ENCODE measurements at places on chromosomes 4 and X.

- DNase-seq: peak; percentile 17
These were observed 692.6 kb downstream of the RAB28 start for GRCh38 chr4:12791536-12791935.

- DNase-seq: no peak
These were observed 3.1 kb upstream of the SFRP2 start for GRCh38 chr4:153791746-153792617.

DNA sequence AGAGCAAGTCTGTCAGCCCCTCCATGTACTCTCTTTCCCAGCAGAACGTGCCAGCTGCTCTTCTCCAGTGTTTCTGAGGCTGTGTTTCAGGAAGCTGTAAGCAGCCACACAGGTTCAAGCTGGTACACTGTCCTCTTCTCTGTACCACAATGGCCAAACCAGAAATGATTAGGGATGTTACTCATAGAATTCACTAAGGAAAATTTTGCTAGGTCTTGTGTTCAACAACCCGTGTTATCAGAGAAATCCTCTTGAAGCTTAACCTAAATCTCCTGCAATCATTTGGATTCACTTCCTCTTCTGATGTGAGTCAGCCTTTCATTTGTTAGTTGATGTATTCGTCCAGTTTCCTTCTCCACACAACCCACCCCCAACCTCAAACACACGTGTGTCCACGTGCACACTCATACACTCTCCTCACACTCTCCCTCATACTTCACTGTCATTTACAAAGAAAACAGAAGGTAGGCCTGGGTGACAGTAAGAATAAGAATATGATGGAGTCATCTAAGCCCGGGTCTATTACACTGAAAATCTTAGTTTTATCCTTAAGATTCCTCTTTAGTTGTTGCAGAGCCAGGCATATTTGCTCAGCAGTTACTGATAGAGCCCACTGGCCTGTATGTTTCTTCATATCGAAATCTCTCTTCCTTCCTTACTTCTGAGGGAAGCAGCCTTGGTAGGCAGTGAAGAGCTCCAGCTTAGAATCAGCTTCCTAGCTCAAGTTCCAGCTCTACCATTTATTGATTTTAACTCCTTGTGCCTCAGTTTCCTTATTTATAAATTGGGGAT is 63.4 kb downstream of the DCUN1D4 start:
- no peak for DNase-seq

DNA sequence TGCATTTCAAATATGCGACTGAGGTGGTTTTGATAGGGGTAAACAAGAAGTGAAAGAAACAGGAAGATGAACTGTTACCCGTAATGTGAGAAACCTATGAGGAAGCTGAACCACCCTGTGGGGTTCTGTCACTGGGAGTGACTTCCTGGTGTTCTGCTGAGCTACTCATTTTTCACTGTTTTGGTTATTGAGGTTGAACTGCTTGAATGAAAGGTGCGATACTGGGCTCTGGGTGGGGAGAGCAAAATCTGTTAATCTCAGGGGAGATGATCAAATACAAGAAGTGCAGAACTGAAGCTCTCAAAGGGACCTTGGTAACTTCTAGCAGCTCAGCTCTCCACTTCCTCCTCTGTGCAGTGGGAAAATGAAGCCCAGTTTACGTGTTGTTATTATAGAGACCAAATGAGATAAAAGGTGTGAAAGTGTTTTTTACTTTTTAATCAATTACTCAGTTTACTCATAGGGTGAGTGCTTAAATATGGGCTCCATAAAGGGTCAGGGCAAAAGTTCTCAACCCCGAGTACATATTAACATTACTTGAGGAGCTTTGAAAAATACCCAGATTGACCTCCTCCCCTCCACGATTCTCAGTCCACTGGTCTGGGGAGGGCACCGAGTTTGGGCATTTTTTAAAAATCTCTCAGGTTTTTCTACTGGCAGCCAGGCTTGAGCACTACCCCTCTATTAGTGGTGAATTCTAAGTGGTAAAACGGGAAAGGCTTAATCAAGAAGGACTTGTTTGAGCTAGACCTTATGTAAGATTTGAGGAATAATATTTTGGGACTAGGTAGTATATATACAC is 66.7 kb downstream of the COQ2 start:
- no peak for DNase-seq

DNA sequence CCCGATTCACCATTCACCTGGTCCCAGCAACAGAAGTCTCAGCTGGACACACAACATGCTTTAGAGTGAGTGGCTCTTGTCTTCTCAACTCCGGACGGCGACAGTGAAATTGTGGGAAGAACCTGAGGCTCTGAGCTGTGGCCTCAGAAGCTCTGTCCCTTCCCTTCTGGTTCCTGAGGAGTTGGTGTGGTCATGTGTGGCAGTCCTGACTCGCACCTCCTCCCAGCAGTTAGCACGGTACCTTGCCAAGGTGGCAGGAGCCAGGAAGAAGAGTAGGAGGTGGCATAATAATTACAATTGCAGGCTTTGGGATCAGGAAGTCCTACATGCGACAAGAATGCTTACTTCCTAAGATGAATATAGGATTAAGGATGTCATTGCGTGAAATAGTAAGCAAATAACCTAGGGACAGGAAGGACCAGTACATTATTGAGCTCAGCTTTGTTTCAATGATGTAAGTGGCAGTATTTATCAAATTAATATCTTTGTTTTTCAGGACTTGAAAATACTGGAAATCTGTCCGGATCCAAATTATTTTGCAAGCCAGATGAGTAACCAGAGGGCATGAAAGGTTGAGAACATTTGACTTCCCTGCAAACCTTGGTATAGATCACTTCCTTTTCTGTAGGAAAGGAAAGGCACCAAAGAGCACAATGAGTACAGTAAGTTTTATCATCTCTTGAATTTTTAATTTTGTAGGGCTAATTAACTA is 21.1 kb downstream of the RNF4 start:
- no peak for DNase-seq

DNA sequence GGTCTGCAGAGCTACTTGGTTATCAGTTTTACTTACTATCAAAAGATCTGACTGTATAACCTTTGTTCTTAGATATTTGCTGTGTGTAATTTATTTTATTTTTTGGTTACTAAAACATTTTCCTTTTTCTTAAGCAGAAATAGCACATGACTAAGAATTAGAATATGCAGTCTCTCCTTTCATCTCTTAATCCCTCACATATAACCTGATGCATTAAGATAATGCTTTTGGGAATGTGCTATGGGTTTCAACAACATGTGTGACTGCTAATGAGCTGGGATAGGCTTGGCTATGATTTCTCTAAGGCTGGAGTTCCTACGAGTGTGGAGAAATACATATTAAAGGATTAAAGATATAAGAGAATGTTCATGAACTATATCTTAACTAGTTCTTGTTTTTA is 41.5 kb downstream of the SHROOM3 start:
- no peak for DNase-seq

GRCh38 chr4:145098675-145099037 is 545 bp downstream of the ABCE1 start:
- DNase-seq: peak; percentile 40

- no peak for DNase-seq
These were observed 5.5 kb upstream of the MXD4 start for GRCh38 chr4:2267320-2267811.

DNA sequence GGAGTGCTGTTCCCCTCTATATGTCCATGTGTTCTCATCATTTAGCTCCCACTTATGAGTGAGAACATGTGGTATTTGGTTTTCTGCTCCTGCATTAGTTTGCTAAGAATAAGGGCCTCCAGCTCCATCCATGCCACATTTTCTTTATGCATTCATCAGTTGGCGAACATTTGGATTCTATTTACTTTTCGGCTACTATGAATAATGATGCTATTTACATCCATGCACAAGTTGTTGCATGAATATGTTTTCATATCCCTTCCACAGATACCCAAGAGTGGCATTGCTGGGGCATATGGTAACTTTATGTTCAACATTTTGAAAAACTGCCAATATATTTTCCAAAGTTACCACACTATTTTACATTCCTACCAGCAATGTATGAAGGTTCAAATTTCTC is 13.8 kb upstream of the DDX53 start:
- DNase-seq: no peak

- peak; percentile 73 for DNase-seq
These were observed 22.8 kb downstream of the NDST4 start for GRCh38 chr4:115090483-115091075.

DNA sequence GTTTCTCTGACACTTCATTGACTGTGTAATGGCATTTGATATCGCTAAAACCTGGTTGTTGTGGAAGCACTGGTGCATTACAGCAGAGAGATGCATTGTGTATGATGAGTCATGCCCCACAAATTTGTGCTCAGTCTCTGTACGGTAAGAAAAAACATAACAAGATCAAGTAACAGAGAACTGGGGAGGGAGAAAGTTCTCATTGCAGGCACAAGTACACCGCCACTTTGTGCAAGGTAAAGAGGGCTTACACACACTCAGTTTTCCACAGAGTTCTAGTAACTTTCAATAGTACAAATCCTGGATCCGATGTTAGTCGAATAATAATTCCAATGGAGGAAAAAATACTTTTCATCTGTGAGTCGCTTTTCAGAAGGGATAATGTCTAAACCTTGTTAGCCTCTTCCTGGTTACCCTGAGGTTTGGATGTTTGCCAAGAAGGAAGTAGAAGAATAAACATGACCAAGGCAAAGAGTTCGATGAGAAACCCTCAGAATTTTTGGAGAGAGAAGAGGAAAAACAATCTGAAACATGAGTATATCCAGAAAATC is 512.5 kb upstream of the SLIT2 start:
- no peak for DNase-seq

DNA sequence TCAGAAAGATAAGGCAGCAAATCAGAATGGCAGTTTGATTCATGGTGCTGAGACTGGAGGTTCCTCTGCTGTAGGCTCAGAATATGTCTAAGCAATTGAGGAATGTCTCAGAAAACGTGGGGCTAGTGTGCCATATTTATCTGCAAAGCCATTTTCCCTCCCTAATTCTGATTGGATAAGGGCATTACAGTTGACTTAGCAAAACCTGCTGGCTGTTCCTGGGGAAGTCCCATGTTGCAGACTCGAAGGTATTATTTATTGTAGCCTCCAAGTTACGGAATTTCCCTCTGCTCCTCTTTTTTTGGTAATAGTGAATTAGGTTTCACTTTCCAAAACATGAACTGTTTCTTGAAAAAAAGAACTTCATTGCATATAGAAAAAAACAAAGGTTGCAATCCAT is at the start of gene CXCL10:
Gene CXCL10 (minus strand): TSS at position 109 of the 400 bp plus-strand sequence. CDS start 66 bp downstream, at position 43.
- no peak for DNase-seq

DNA sequence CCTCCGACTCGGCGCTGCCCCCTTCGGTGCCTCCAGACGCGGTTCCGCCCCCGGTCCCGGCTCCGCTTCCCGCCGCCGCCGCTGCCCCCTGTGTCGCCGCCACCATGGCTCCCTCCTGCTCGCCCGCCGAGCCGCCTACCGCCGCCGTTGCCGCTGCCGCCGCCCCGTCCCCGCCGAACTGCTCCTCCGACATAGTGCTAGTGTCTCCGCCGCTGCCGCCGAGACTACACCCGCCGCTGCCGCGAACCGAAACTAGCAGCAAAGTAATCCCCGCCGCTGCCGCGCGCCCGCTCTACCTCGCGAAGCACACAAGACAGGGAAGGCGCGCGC is 340 bp downstream of the HNRNPD start:
- DNase-seq: no peak

DNA sequence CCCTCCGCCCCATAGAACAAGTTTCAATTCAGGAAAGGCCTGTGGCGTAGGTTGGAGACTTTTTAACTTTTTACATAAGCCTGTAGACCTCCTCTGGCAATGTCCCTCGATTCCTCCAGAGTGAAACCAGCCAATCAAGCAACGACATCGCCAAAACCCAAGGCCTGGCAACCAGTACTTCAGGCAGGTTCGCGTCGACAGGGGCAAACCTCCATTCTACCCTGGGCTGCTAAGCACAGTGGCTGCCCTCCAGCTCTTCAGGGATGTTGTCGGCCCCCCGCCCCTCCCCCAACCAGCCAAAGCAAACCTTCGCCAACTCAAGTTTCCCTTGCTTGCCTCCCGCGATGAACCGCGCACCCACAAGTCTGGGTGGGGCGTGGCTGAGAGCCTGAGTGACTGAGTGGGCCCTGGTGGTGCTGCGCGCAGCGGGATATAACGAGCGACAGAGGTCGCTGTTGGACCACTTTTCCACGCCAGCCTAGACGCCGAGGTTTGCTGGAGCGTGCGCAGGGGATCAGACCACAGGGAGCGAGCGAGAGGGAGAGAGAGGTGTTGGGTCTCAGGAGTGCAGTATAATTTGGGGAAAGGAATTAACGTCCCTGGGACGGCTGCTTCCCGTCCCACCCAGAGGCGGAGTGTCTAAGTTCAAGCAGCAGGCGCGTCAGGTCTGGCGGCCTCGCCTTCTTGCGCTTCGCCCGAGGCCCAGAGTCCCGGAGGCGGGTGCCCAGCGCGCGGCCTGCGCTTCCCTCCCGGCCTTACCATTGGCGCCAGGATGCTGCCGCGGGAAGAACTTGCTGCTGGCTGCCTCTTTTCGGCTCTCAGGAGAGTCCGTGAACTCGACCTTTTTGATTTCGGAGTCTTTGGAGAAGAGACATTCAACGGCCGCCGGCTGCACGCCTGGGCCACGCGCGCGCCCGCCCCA is 9.0 kb upstream of the PITX2 start:
- DNase-seq: peak; percentile 71

DNA sequence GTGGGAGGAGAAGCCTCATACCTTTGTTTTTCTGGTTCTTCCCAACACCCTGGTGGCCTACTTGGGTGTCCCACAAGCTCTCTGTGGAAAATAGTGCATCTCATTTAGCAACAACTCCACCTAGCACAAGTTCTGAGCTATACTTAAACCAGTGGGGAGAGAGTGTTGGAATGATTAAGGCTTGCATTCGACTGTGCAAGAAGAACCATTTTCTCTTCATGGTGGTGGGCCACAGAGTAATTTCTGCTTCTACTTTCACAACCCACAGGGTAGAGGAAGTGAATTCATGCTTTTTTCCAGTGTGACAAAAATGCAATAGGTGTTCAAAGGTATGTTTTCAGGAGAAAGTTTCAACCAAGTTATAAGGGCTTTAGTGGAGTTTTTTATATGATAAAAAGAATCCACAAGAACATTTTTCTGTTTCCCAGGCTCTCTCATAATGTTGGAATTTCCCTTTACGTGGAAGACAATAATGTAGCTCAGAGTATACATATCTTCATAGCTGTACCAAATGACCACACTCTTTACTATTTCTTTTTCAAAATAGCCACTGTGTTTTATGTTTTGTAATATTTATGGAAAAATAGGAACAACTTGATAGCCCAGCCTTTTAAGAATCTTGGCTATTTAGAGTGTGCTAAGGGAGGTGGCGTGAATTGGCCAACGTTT is 80.3 kb upstream of the HHIP start:
- DNase-seq: no peak

DNA sequence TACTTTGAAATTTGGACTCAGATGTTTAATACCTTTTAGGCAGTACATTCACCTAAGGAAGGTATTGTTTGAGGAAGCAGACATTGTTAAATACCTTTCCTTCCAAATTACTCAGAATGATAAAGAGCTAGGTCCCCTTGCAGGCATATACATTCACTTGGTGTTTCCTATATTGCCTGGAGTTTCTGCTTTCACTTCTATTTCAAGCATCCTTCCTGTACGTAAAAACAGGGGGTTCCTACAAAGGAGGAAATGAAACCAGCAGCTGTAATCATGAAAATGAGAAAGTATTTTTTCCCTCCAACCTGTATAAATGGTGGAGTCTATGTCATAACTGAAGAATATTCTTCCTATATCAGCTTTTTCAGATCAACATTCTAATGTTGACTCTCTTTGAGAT is 90.4 kb upstream of the RASGEF1B start:
- no peak for DNase-seq

GRCh38 chrX:7637066-7637465 is 205.9 kb upstream of the VCX start:
- no peak for DNase-seq

GRCh38 chr4:4720646-4721045 is 138.8 kb upstream of the MSX1 start:
- no peak for DNase-seq
